ENCODE measurements at places on chromosomes 4 and X.
A peak's percentile ranks its signal among the peaks of the same experiment; 100 is the strongest.

- DNase-seq: no peak
These were observed 183.6 kb downstream of the QDPR start for GRCh38 chr4:17328141-17328815.

DNA sequence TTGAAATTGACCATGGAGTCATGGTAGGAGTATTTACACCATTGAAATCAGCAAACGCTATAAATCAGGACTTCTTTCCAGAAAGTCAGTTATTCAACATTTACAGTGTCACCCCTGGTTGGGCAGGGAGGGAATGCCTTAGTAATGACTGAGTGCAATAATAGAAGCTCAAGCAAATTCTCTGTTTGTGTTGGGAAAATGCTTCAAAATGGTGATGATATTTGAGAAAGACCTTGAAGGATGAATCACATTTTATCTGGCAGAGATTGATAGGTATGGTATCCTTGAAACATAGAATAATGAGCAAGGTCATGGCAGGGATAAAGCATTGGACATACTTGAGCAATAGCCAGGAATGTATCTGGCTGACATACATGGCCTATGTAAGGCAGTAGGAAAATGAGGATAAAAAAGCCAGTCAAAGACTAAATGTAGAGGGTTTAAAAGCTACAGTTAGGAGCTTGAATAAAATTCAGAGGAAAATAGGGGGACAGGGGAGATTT, 248.7 kb downstream of the FMR1NB start:
- no peak for DNase-seq

- DNase-seq: no peak
These were observed 29.3 kb upstream of the GPRIN3 start for GRCh38 chr4:89336818-89337420.

GRCh38 chrX:55389376-55389775, 62.6 kb upstream of the MAGEH1 start:
- DNase-seq: no peak

GRCh38 chrX:19457662-19458061, 57.6 kb downstream of the MAP3K15 start:
- no peak for DNase-seq

GRCh38 chrX:153336121-153336894, 2.4 kb downstream of the ZNF275 start:
- peak; percentile 54 for DNase-seq

GRCh38 chr4:65600656-65601055, 69.6 kb downstream of the EPHA5 start:
- no peak for DNase-seq

DNA sequence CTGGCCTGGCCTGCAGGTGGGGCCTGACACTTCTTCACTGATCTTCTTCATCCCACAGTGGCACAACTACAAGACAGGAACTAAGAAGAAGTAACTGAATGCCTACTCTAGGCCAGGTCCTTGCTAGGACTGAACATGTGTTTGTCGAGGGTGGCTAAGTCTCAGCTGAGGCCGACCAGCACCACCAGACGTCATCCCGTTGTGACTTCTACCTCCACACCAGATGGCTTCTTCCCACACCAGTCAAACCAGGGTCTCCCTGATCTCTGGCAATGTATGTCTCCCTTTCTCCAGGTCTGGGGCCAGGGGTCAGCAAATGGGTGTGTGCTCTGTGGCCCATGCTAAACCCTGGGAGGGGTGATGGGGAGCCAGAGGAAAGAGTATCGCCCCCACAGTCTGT, 40.2 kb downstream of the PJA1 start:
- no peak for DNase-seq

All from KBM-7 (cell line).